HFF-Myc (cell line): ENCODE measurements at places on chromosomes 16 and 17.

GRCh38 chr16:4360538-4361021 is 9.5 kb upstream of the PAM16 start:
- DNase-seq = no peak

DNA sequence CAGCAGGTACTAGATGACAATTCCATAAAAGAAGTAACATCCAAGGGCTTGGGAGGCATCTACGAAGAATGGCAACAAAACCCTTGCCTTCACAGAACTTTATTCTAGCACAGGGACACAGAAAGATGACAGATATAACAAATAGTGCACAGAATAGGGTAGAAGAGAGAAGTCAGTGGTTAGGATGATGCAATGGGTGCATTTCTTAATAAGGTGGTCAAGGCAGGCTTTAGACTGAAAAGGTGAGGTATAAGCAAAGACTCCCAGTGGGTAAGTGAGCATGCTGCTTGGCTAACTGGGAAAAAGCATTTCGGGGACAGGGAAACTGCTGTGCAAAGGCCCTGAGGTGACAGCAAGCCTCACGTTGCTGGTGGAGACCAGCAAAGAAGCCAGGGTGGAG is 175.9 kb downstream of the XYLT1 start:
- no peak for DNase-seq

DNA sequence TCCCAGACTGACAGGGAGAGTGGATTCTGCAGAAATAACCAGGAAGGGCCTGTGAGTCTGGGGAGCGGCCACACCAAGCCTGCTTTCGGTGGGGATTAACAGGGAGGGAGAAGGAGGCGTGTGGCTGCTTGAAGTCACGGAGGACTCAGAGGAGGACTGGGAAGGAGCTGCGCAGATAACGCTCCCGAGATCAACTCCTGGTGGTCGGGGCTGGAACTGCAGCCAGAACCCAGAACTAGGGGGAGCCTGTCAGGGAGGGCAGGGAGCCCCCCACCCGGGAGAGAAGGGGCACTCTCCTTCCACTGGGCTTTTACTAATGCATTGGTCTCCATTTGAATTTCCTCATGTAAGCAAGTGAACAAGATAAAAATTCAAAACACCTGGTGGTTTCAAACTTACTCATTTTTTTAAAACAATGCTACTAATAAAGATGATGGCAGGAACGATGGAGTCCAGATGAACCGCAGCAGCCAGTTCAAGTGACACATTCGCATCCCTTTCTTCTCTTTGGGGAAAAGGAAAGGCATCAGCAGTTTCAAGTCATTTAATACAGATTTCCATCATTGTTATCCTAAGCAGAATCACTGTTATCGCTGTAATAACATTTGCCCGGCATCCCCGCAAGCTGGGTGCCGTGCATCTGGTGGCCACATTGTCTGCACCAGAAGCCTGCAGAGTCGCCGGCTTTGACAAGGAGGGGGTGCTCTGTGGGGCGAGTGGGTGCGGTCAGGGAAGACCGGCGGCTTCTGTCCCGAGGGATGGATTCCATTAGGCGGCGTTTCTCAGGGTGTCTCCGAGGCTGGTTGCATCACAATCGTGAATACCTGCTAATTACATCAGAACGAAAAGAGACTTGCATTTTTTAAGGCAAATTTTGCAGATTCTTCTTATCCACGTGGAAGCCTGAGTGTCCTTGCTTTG is 183.0 kb downstream of the FOXL1 start:
- peak; percentile 74 for DNase-seq

DNA sequence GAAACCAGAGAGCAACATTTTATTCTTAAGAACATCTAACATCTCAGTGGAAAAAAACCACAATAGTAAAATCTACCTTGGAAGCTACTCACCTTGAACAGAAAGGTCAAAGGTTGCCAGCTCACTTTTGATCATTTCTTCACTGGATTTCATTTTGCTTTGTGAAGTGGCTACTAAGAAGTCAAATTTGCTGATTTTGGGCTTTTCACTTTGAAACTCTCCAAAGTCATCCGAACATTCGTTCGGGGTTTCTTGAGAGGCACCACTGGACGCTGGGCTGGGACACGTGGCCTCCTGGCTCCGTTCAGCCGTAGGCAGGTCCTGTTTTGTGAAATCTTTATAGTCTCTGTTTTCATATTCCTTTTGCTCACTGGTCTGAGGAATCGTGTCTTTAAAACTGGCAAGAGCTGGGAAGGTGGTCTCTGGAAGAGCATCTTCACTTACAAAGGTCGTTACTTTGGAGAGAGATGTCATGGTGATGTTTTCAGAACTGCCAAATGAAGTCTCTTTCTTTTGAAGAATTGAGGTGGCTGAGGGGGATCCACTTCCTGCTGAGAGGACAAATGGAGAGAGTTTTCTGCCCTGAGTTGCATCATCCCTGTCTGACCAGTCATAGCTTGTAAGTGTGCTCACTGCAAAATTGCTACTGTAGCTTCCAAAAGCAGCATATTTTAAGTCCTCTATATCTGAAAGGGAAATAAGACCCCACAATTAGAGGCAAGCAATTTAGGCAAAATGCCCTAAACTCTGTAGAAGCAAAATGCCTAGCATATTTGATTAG is 52.4 kb downstream of the DUSP14 start:
- DNase-seq = no peak

DNA sequence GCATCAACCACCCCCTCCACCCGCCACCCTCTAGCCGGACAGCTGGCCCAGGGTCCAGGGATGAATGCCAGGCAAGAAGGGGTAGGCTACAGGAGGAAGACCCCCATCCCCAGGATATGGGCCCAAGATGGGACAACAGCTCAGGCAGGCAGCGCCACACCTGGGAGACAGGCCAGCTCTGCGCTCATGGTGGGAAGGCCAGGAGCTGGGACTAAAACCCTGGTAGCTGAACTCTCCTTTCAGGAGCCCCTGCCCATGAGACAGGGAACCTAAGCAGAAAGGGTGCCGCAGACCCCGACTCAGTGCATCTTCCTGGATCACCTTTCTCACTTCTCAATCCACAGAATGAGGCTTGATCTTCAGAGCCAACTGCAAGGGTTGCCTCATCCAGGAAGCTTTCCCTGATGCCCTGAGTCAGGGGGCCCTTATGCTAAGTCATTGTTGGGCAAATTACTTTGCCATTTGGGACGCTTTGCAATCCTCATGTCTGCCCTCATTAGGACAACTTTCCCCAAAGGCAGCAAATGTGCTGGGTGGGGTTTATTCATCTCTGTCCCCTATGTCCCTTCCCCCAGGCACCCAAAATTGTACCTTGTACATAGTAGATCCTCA is 9.0 kb downstream of the ZDHHC1 start:
- DNase-seq = no peak

DNA sequence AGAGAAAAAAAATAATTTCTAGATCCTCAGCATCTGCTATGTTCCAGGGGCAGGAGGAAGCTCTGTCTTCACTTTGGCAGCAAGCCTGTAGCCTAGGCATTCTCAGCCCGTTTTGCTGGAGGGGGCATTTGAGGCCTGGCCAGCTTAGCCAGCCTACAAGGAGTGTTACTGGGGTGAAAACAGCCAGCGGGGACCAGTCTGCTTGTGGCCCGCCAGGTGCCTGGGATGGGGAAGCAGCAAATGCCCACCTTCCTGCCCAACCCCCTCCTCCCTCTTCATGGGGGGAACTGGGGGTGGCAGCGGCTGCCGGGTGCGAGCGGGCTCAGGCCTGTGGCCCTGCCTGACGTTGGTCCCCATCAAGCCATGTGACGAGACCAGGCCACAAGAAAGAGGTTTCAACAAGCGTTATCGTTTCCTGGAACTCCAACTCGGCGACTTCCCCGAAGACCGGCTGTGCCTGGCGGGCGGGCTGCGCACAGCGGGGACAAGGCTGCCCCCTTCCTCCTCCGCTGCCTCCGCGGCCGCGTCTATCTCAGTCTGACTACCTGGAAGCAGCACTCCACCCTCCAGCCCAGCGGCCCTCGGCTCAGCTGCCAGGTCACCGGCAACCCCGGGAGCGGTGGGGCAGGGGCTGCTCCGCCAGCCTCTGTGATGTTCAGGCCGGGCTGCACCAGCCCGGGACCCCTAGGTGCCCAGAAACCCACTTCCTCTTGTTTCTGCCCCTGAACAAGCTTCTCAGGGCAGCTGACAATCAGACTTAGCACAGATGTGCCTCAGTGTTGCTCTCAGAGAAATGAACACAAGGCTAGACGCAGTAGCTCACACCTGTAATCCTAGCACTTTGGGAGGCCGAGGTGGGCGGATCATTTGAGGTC is 22.9 kb downstream of the SOCS1 start:
- DNase-seq = no peak

- no peak for DNase-seq
These were observed 26.9 kb upstream of the SUPT4H1 start for GRCh38 chr17:58378733-58379510.

DNA sequence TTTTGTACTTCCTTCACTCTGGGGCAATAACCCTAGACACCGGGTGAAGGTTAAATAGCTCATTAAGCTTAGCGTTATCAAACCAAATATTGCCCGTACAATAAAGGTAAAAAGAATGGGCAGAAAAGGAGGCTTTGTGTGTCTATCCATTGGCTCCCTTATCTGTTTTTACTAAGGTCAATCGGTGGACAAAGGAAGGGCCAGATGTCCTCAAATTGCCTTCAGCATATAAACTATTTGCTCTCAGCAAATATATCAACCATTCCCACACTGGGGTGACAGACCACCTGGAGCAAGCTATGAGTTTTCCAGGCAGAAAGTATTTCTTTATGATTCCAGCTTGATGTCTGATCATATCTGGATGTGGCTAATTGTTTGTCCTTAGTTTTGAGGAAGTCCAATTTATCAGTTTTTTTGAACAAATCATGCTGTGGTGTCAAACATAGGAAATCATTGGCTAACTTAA is 25.3 kb upstream of the WIPI1 start:
- DNase-seq = no peak

- no peak for DNase-seq
These were observed 18.7 kb upstream of the FOXF1 start for GRCh38 chr16:86491640-86492023.

DNA sequence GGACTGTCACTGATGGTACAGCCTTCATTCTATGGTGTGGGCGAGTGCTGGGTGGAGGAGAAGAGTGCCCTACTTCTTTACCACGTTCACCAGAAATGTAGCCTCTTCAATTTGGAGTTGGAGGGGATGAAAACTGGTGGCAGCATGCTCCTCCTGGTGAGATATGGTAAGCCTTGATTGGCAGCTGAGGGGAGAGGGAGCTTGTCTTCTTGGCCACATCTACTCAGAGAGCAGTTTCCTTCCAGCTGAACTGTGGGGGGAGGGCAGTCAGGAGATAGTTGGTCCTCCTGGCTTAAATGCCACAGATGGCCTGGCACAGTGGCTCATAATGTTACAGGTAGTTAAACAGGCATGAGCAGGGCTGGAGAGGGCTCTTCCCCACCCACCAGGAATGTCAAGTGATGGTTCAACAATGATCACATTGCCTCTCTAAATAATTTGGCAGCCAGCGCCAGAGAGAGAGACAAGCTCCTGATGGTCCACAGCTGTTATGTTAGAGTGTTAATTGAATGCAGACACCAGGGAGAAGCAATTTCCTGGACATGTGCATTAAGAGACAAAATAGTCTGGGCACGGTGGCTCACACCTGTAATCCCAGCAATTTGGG is 9.0 kb upstream of the MAPK3 start:
- DNase-seq = no peak
